Muscle of back (tissue), 13 donors: ENCODE measurements at places on chromosomes 12 and 14.

- no peak for DNase-seq
Measured at GRCh38 chr12:121330692-121331091, 21.5 kb downstream of the ANAPC5 start.

DNA sequence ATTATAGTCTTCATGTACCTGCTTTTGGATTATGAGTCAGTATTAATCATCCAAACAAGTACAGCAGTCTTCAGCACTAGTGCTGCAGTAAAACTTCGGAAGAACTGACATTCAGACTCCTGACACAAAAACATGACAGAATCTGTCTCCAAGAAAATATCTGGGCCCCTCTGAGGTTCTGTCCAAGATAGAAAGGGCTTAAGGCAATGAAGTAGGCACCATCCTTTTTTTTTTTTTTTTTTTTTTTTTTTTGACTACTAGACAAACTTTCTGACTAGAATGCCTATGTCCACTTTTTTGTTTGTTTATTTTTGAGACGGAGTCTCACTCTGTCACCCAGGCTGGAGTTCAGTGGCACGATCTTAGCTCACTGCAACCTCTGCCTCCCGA lies 112.5 kb downstream of the MED13L start:
- no peak for DNase-seq

DNA sequence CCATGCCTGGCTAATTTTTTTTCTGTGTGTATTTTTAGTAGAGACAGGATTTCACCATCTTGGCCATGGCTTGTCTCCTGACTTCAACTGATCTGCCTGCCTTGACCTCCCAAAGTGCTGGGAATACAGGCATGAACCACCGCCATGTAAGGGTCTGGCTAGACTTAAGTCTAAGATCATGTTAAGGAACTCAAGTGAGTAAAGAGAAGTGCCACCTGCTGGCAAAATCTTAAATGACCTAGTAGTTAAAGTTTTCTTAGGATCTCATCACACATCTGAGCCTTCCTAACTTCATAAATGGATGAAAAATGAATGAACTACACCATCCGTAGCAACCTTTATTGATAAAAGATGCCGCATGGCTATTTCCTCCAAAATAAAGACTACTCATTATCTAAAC lies 1.7 kb upstream of the C12orf56 start:
- DNase-seq = no peak

DNA sequence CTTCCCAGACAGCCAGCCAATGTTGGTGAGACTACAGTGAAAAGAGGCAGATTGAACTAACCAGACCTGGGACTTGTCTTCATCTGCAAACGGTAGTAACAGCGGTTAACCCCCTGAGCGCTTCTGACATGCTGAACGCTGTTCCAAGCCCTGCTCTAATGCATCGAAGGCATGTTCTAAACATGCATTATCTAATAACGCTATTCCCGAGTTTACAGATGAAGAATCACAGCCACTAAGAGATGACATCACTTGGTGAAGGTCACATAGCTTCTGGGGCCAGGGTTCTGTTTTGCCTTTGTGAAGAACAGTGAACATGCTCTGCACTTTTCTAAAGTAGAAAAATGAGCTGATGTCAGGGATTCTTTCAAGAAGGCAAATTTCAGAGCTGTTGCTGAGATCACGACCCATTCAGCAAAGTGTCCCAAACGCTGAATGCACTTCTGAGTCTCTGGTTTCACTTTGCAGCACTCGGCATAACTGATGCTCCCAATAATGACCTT lies 56.0 kb downstream of the FOS start:
- no peak for DNase-seq

DNA sequence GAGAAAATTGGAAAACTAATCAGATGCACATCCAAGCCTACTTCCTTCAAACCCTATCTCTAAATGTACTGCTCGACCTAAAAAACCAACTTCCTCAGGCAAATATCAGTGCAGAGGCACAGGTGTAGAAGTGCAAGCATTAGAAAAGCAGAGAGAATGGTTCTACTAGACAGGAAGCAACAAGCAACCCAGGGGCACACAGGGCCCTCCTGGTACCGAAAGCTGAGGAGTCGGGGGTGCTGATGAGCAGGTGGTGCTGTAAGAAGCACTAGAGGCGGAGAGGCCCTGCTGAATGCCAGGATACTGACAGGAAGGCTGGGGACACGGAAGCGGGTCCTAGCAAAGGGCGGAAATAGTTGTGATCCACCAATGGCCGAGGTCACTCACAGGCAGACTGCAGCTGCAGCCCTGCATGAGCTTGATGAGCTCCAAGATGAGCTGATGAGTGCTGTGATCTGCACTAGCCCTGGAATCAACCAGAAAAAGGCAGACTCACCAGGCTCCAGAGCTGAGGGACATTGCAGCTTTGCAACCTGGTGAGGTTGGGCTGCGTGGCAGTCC lies 85.9 kb downstream of the TTC7B start:
- DNase-seq = no peak

DNA sequence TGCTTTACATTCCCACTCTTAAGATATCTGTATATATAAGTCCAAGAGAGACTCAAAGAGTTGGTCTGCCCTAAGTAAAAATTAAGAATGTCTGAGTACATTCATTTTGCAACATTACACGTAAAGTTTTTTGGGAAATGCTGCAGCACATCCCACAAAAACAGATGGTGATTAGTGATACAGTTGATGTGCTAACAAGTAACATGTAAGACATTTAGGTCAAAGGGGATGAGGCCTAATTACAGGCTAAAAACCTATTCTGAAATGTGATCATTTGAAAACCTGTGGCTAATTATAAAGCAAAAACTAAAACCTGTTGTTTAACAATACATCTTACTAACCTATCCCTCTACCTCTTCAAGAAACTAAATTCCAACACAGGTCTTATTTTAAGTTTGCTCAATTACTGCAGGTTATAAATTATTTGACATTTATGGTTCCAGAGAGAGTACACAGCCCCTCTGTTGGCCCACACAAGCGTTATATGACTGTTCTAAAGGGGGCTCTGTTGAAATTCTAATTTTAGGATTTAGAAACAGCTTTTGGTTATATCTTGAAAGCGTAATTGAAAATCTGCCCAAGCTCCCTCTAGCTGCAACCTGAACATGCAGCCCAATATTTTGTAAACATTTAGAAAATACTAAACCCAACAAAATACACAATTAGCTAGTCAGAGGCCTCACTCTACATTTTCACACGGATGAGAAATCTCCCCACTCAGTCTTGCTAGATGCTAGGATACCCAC lies 42.9 kb downstream of the BRAP start:
- peak; percentile 42 for DNase-seq

DNA sequence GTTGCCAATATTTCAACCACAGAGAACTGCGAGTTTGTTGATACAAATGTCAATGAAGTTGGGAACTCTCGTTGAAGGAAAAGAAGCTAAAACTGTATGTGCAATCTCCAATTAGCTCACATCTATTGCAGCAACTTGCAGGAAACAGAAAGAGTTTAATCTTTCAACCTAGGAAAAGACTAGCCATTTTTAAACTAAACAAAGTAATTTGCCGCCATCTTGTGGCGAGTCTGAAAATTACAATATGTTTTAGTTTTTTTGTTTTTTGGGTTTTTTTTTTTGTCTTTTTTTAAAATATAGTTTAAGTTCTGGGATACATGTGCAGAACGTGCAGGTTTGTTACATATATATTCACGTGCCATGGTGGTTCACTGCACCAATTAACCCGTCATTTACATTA lies 131.2 kb upstream of the FOXG1 start:
- peak; percentile 59 for DNase-seq

DNA sequence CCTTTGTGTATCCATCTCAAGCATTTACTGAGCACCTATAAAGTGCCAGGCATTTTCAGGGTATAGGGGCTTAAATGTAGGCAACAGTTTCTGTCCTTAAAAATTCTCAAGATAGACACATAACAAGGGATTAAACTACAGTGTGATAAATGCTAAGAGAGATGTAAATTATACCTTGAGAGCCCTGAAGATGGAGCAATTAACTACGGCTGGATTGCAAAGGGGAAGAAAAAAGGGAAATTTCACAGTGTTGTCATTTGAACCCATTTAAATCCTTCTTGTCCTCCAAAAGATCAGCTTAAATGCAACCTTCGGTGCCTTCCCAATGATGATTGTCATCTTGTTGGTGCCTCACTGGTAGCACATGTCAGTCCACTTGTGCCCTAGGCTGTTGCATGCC lies 11.5 kb upstream of the IL26 start:
- DNase-seq = no peak

GRCh38 chr12:53578783-53579182 lies 47.4 kb downstream of the ATF7 start:
- DNase-seq = no peak

GRCh38 chr14:74391479-74391878 lies 34.5 kb downstream of the SYNDIG1L start:
- no peak for DNase-seq

GRCh38 chr14:84262932-84263331 lies 1267.0 kb upstream of the FLRT2 start:
- no peak for DNase-seq

DNA sequence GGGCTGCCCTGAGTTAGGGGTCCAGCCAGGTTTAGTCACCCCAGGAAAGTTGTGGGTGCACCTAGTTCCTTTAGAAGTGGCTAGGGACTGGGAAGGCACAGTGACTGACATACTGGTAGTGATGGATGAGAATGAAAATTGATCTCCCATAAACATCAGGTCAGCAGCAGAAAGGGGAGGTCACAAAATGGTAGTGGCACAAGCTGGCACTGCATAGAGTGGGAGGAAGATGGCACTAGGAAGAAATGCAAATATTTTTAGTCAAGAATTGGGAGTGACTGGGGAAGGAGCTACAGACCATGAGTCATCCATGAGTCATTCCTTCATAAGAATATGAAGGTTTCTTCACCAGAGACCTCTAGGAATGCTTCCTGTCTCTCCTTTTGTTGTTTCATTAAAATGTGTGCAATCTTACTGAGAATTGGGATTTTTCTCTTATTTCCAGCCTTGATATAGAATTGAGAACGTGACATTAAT lies 198.3 kb upstream of the AMIGO2 start:
- DNase-seq = no peak

GRCh38 chr14:51014625-51015024 lies 70.3 kb upstream of the PYGL start:
- peak; percentile 8 for DNase-seq

- DNase-seq = no peak
Measured at GRCh38 chr12:121144416-121144914, 11.8 kb downstream of the P2RX7 start.

- DNase-seq = no peak
Measured at GRCh38 chr14:33369041-33369440, 430.4 kb downstream of the NPAS3 start.

- DNase-seq = peak; percentile 53
Measured at GRCh38 chr14:68363466-68363842, 429.4 kb downstream of the ZFP36L1 start.

DNA sequence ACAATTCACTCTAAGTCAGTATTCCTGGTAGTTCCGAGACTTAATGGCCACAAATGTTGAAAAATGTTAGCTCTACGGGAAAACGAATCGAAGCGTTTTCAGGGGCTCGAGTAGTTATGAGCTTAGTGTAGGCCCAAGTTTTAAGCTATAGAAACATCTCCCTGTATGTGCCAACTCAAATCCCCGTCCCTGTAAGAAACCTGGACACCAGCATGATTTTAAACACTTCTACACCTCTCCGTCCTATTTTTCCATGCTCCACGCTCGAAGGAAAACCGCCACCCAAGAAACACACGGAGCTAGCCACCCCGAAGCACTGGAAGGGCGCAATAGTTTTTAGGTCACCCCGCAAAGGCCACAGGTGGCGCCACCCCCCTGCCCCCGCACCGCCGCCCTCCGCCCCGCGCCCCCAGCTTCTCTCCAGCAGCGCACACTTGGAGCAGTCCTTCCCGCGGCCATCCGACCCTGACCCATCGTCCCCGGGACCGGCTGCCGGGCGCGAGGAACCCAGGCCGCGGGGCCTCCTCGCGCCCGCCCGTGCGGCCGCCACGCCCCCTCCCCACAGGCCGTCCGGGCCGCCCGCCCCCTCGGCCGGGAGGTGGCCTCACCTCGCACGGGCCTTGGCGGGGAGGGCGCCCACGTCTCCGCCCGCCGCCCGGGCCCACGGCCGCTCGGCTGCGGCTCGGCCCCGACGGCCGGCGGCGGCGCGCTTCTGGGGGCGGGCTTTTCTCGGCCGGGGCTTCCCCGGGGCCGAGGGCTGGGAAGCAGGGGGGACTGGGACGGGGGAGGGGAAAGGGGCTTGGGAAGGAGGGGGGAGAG lies 522 bp downstream of the R3HDM2 start:
- peak; percentile 81 for DNase-seq

- DNase-seq = no peak
Measured at GRCh38 chr12:870378-870777, 79.1 kb downstream of the RAD52 start.

- no peak for DNase-seq
Measured at GRCh38 chr14:65040666-65041433, 54.2 kb downstream of the FNTB start.

DNA sequence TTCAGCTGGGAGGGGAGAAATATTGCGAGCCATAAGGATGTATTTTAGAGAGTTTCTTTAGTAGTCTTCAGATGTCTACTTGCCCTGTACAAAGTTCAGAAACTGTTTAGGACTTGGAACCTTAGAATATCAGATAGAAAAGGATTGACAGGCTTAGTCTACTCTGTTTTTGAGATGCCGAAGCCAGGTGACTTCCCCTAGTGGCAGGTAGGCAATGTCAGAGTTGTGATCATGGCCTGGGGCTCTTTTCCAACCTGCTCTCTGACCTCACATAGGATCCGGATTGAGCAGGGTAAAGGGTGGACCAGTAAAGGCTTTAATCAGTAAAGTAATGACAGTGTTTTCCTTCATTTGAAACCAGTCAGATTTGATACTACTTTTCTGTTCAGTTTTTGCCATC lies 59.6 kb downstream of the PRKCH start:
- no peak for DNase-seq

DNA sequence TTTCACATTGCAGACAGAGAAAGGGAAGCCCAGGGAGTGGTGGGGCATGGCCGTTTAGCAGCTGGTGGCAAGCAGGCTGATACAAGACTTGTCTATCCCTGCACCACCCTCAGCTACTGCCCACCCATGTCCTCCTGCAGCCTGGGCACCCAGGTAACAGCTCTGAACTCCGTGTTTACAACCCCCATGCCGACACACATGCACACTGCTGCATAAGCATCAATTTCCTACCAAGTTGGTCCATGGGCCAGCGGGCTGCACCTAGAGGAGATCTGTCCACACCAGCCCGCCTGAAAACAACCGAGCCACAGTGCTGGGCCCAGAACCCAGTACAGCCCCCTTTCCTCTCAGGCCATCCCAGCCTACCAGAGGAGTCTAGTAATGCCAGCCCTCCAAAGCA lies 75.9 kb upstream of the C14orf180 start:
- DNase-seq = no peak

- DNase-seq = no peak
Measured at GRCh38 chr14:32039401-32040030, 37.6 kb upstream of the ARHGAP5 start.
